ENCODE measurements at places on chromosomes 11 and 22.
A peak's percentile ranks its signal among the peaks of the same experiment; 100 is the strongest.

- peak; percentile 41 for DNase-seq
Measured at GRCh38 chr11:9565822-9566560, 7.5 kb upstream of the WEE1 start.

GRCh38 chr11:17219016-17219415 is 11.2 kb upstream of the PIK3C2A start:
- no peak for DNase-seq

GRCh38 chr11:8026982-8027381 is 39.8 kb downstream of the EIF3F start:
- no peak for DNase-seq

GRCh38 chr11:109731451-109731850 is 309.5 kb downstream of the C11orf87 start:
- no peak for DNase-seq

GRCh38 chr22:40533712-40534378 is 102.7 kb downstream of the MRTFA start:
- no peak for DNase-seq
